Astrocyte (in vitro differentiated cells and primary cell): ENCODE measurements at places on chromosomes 7 and 10.

DNA sequence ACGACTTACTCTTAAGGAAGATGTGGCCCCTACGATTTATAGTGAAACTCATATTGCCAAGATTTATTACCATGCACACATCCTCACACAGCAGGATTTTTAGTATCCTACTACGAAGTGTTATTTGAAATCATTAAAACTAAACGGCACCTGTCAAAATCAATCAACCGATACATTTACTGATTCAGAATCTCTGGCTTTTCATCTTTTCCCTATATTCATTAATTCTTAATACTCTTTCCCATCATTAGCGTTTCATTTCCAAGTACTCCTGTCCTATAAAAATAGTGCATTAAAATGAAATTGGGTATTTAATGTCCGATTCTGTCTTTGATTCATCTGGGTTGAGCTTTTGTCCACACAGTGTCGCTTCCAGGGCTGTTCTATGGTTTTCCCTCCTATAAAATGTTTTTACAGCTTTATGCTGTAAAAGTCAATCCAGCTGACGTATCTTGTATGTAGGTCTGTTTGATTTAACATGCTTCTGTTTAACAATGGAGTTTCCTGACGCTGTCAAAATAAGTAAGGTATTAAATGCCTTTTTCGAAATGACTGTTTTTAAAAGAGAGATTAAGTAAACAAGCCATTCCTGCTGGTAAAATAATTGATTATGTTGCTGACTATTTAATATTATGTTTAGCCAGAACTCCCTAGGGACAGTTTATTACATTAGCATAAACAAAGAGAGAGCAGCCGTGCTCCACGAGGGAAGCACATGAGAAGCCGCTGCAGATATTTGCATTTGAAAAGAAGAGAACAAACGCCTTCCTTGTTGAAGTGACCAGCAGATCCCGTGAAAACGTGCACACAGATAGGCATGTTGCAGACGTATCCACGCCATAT is 22.3 kb upstream of the SFMBT2 start:
- no peak for DNase-seq

DNA sequence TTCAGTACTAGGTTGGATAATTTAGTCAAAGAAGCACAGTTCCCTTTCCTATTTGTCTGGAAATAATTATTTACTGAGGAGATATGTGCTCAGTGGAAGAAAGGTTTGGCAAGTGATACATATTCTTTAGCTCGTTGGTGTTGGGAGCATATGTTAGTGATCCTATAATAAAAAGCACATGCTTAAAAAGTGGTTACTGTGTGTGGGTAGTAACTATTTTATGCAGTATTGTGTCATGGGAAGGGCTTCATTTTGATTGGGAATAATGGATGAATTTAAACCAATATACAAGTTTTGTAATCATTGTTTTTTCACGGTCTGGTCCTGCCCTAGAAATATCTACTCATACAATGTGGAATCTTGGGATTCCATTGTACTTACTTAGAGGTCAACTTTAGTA is 188.7 kb upstream of the PPP1R3A start:
- DNase-seq, result peak; percentile 16

DNA sequence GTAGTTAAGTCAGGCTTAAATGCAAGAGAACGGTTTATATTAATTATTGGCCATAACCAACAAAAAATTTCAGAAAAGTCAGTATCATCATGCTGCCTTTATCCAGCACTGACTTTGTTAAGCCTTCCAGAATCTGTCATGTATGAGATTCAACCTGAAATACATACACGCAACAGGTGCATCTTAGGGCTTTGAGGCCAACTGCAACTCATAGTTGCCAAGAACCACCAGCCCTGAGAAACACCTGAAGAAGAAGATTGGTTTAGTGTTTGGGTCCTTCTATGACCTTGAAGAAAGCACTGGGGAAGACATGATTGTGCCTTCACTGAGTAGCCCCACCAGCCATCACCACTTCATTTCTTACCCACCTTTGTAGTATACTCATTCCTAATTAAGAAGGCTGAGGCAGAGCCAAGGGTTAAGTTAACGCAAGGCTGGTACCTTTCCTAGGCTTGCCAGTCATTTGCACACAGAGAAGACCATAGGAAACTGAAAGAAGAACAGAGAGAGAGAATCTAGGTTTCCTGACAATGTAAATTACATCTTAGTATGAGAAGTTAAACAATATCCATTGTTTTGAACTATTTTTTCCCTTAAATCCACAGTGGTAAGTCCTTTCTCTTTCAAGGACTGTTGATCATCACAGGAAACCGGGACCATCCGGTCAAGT is 200.1 kb upstream of the PRKCQ start:
- no peak for DNase-seq

- DNase-seq, result peak; percentile 70
Observed at GRCh38 chr7:76364198-76364584, 5.4 kb upstream of the YWHAG start.

- no peak for DNase-seq
Observed at GRCh38 chr7:121473645-121474300, 77.7 kb upstream of the FAM3C start.
